NCI-H460 (cell line): ENCODE measurements at places on chromosomes 5 and 9. TPM values are rescaled to one million over a fixed set of nuclear protein-coding genes. Genes with fewer than 3 reads are reported as not detected.

ADAMTS6 gene
- 14.3 and 15.0 TPM in 2 replicates for total RNA-seq

TXNDC15 gene
- total RNA-seq = 86.7 and 104 TPM in 2 replicates

TBC1D9B gene
- 44.9 and 45.1 TPM in 2 replicates for total RNA-seq

FOXI1 gene
- total RNA-seq = not detected in 2 replicates

KCNN2 gene
- 0.23 TPM in 1 of 2 replicates, not detected in the other for total RNA-seq

F12 gene
- 10.9 and 12.8 TPM in 2 replicates for total RNA-seq

MLANA gene
- not detected in 2 replicates for total RNA-seq

UBAC1 gene
- 33.6 and 34.4 TPM in 2 replicates for total RNA-seq

GRM6 gene
- total RNA-seq = not detected in 2 replicates

FAXDC2 gene
- total RNA-seq = not detected in 2 replicates

SPINK1 gene
- total RNA-seq = not detected in 2 replicates

LRRC70 gene
- total RNA-seq = 0.54 and 0.75 TPM in 2 replicates

CDKN2B-AS1 gene
- not detected in 2 replicates for total RNA-seq

CEP120 gene
- 33.6 and 37.0 TPM in 2 replicates for total RNA-seq

CBY3 gene
- not detected in 2 replicates for total RNA-seq

MARCHF11 gene
- total RNA-seq = not detected in 2 replicates

LRSAM1 gene
- 16.1 and 19.0 TPM in 2 replicates for total RNA-seq

BRINP1 gene
- total RNA-seq = 0.30 TPM in 1 of 2 replicates, not detected in the other

STING1 gene
- total RNA-seq = 1.6 and 3.0 TPM in 2 replicates

PRRC1 gene
- total RNA-seq = 48.4 and 57.8 TPM in 2 replicates

PKD2L2 gene
- total RNA-seq = not detected in 2 replicates

IFNA21 gene
- not detected in 2 replicates for total RNA-seq

SLC22A4 gene
- 4.3 and 5.6 TPM in 2 replicates for total RNA-seq

BARX1 gene
- 0.37 and 1.2 TPM in 2 replicates for total RNA-seq

KCTD16 gene
- total RNA-seq = 2.0 and 2.8 TPM in 2 replicates
